Type B pancreatic cell (in vitro differentiated cells): ENCODE measurements at places on chromosomes 7 and 10.

GRCh38 chr10:437698-438490 lies 251.6 kb downstream of the DIP2C start:
- peaks cover 44% of the 10 kb centered on the region for H3K36me3 ChIP-seq
- no peak overlapping the region for H3K4me3 ChIP-seq
- no peaks in the 10 kb centered on the region for H3K27me3 ChIP-seq
- H3K4me1 ChIP-seq, result no peaks in the 10 kb centered on the region

GRCh38 chr10:13039761-13040160 lies 38.2 kb upstream of the CCDC3 start:
- H3K4me3 ChIP-seq, result no peak overlapping the region
- no peak overlapping the region for H3K27ac ChIP-seq
- H3K27me3 ChIP-seq, result no peaks in the 10 kb centered on the region
- no peaks in the 10 kb centered on the region for H3K36me3 ChIP-seq

DNA sequence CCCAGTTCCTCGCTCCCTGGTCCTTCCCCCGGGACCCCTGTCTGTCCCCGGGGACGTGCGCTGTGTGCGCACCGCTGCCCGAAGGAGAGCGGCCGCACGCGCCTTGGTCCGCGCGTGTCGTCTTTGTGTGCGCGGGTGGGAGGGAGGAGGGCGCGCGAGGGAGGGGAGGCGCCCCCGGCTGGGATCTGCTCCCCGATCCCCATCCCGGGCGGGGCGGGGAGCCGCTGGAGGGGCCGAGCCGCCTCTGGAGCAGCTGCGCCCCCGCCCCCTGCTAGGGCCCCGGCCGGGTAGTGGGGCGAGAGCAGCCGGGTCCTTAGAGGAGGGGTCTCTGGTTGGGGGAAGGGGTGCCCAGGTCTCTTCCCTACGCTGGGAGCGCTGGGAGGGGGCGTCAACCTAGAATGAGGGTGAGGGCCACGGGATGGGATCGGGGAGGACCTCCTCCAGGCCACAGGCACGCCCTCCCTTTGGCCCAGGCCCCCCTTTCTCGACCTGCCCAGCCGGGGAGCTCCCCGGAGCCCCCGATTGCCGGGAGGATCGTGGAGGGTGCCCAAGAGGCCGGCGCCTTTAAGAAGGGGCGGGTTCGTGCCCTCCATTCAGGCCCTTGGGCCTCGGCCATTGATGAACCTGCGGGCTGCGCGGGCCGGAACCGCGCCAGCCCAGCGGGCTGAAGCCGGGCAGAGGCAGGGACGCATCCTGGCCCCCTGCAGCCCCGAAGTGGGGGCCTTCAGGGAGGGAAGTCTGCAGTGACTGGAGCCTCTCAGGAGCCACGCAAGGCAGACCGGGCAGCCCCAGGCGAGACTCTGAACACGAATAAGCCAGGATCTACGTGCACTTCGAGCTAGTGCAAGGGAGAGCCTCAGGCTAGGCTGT lies 678 bp downstream of the SH2B2 start:
- H3K27ac ChIP-seq, result no peak overlapping the region
- no peak for DNase-seq
- H3K36me3 ChIP-seq, result no peaks in the 10 kb centered on the region

- H3K36me3 ChIP-seq, result peaks cover 8% of the 10 kb centered on the region
- peaks cover 10% of the 10 kb centered on the region for H3K4me1 ChIP-seq
- no peak for DNase-seq
- H3K27ac ChIP-seq, result no peak overlapping the region
- H3K4me3 ChIP-seq, result no peak overlapping the region
- H3K27me3 ChIP-seq, result no peaks in the 10 kb centered on the region
Measured at GRCh38 chr10:24681572-24682088, 42.1 kb downstream of the ARHGAP21 start.

DNA sequence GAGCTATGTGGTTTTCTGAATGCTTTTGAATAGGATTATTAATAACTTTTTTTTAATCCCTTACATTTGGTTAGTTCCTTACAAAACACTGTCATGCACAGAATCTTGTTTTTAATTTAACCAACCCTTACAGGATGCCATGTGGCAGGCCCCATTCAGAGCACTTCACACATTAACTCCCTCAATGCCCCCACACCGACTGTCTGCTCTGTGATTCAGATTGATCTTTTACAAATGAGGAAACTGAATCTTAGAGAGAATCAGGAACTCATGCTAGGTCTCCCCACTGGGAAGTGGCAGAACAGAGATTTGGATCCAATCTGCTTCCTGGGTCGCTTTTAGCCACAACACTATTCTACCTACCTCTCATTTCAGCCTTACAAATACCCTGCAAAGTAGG lies 195.8 kb upstream of the NPVF start:
- H3K27ac ChIP-seq, result no peak overlapping the region
- H3K4me3 ChIP-seq, result no peak overlapping the region
- DNase-seq, result no peak
- H3K27me3 ChIP-seq, result peaks cover 8% of the 10 kb centered on the region

- H3K4me3 ChIP-seq, result no peak overlapping the region
- no peak overlapping the region for H3K27ac ChIP-seq
- H3K27me3 ChIP-seq, result peaks cover 3% of the 10 kb centered on the region
Measured at GRCh38 chr10:94757916-94758315, 4.6 kb upstream of the CYP2C19 start.

GRCh38 chr10:129568583-129569344 lies 101.7 kb downstream of the MGMT start:
- peaks cover 4% of the 10 kb centered on the region for H3K36me3 ChIP-seq
- DNase-seq, result no peak
- H3K27me3 ChIP-seq, result no peaks in the 10 kb centered on the region
- H3K27ac ChIP-seq, result no peak overlapping the region
- no peaks in the 10 kb centered on the region for H3K4me1 ChIP-seq

DNA sequence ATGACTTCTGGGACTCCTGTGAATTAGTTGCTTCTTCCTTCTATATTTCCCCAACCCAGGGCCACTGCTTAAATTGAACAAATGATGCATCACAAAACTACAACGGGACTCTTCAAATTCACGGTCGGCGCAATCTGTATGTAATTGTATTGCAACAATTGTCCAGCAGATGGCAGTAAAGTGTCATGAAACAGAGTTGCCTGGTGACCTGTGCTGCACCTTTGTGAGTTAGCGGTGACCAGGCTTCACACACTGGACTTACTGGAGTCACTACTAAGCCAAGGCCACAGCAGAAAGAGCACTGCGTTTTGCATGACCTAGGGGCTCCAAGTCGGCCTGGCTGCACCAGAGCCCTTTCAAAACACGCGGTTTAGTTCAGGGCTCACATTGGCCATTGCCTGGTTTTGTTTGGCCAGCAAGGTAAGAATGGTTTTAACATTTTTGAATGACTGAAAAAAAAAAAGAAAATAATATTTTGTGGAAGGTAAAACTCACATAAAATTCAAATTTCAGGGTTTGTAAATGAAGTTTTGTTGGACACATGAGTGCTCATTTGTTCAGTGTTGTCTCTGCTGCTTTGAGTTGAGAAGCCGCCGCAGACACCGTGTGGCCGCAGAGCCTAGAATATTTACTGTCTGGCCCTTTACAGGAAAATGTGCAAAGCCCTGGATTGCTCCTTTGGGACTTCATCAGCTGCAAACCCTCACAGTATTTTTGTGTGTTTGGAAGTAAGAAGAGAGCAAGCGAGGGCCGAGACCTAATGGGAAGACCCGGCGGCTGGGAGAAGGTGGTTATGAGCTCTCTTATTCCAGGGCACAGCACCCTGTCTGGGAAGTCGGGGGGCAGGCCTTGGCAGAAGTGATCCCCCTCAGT lies 23.2 kb upstream of the ZNF32 start:
- H3K27ac ChIP-seq, result no peak overlapping the region
- no peak for DNase-seq
- H3K27me3 ChIP-seq, result peaks cover 40% of the 10 kb centered on the region

GRCh38 chr7:103706805-103707204 lies 260.8 kb upstream of the SLC26A5 start:
- no peaks in the 10 kb centered on the region for H3K36me3 ChIP-seq
- DNase-seq, result no peak
- H3K27ac ChIP-seq, result no peak overlapping the region
- H3K27me3 ChIP-seq, result peaks cover 11% of the 10 kb centered on the region
- no peak overlapping the region for H3K4me3 ChIP-seq

GRCh38 chr10:30029164-30029871 lies 30.1 kb downstream of the JCAD start:
- H3K36me3 ChIP-seq, result peaks cover 42% of the 10 kb centered on the region
- H3K27ac ChIP-seq, result peak overlapping the region; percentile 86
- DNase-seq, result no peak
- H3K4me3 ChIP-seq, result peak overlapping the region; percentile 74

DNA sequence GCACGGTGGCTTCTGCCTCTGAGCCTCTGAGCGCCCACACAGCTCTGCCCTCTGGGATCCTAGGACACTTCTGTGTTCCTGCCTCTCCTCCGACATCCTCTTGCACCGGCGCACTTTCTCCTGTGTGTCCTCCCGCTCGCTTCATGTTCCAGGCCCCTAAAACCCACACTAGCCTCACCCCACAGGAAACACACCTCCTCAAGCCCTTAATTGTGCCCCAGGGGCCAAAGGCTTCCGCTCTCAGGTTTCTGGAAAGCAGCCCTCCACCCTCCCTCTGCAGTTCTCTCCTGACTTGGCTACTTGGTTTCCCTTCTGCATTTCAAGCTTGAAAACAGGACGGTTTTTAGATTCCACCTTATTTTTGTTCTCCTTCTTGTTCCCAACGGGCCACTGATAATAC lies 7.3 kb downstream of the GFRA1 start:
- H3K27me3 ChIP-seq, result peaks cover 35% of the 10 kb centered on the region
- H3K4me1 ChIP-seq, result peaks cover 8% of the 10 kb centered on the region
- peaks cover 9% of the 10 kb centered on the region for H3K36me3 ChIP-seq
- no peak overlapping the region for H3K4me3 ChIP-seq

- no peaks in the 10 kb centered on the region for H3K4me1 ChIP-seq
- no peak overlapping the region for H3K4me3 ChIP-seq
- no peak overlapping the region for H3K27ac ChIP-seq
- H3K27me3 ChIP-seq, result no peaks in the 10 kb centered on the region
- H3K36me3 ChIP-seq, result peaks cover 23% of the 10 kb centered on the region
Measured at GRCh38 chr10:344582-345200, 209.4 kb downstream of the ZMYND11 start.

DNA sequence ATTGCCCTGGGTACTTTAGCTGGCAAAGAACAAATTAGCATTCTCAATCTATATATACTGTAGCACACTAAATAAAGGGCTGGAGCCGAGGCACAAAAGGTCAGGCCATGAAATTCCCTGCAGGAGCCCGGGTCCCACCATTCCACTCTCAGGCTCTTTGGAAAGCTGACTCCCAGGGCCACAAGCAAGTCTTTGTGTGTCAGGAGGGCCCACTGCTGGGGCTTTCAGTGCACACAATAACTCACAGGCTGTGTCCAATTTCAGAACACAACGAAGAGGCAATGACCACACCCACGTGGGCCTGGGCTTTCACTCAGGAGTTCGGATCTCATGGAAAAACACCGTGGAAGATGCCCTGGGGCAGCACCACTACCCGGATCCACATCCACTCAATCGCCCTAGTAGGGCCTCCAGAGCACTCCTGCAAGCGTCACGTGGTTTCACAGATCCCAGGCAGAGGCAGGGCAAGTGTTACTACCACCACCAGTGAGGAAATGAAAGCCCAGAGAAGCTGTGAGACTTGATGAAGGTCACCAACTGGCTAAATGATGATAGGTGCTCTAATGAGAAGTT lies 60.3 kb downstream of the COBL start:
- no peak overlapping the region for H3K4me3 ChIP-seq
- DNase-seq, result no peak
- no peak overlapping the region for H3K27ac ChIP-seq
- peaks cover 11% of the 10 kb centered on the region for H3K4me1 ChIP-seq
- no peaks in the 10 kb centered on the region for H3K27me3 ChIP-seq

GRCh38 chr7:33392148-33392547 lies 262.8 kb downstream of the BBS9 start:
- no peak overlapping the region for H3K27ac ChIP-seq
- H3K4me1 ChIP-seq, result peaks cover 8% of the 10 kb centered on the region
- DNase-seq, result no peak
- no peak overlapping the region for H3K4me3 ChIP-seq
- H3K27me3 ChIP-seq, result no peaks in the 10 kb centered on the region
- H3K36me3 ChIP-seq, result peaks cover 20% of the 10 kb centered on the region

DNA sequence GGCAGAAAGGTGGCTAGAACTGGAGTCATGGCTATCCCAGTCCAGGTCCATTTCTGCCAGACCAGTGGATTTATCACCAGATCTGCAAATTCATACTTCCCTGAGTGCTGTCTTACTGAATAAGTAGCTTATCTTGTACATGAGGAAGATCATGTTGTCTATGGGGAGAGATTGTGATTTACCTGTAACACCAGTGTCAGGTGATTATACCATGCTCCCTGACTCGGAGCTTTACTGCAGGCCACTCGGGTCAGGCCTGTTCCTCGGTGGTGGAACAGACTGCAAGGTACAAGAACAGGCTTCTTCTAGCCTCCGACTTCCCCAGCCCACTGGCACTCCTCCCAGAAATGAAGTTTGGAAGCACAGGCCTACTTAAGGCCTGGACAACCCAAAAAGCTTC lies 42.6 kb upstream of the DLG5 start:
- no peaks in the 10 kb centered on the region for H3K27me3 ChIP-seq
- H3K36me3 ChIP-seq, result peaks cover 4% of the 10 kb centered on the region
- no peak overlapping the region for H3K4me3 ChIP-seq
- no peak for DNase-seq
- peaks cover 28% of the 10 kb centered on the region for H3K4me1 ChIP-seq
- no peak overlapping the region for H3K27ac ChIP-seq

- H3K36me3 ChIP-seq, result no peaks in the 10 kb centered on the region
- no peaks in the 10 kb centered on the region for H3K4me1 ChIP-seq
- H3K27ac ChIP-seq, result no peak overlapping the region
- H3K27me3 ChIP-seq, result no peaks in the 10 kb centered on the region
Measured at GRCh38 chr7:25014756-25015155, 34.8 kb upstream of the OSBPL3 start.

DNA sequence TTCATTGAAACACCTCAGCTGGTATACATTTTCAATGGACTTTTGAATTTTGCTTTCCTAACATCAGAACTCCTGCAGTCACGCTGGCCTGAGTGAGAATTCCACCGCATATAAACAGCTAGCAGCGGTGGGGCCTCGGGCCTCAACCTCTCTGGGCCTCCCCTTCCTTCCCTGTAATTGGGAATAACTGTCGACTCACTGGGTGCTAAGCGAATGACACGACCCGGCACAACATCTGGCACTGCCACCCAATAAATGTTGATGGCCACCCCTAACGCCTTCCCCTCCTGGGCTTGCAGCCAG lies 670 bp downstream of the RCC1L start:
- DNase-seq, result no peak
- peak overlapping the region; percentile 93 for H3K27ac ChIP-seq
- H3K27me3 ChIP-seq, result no peaks in the 10 kb centered on the region

DNA sequence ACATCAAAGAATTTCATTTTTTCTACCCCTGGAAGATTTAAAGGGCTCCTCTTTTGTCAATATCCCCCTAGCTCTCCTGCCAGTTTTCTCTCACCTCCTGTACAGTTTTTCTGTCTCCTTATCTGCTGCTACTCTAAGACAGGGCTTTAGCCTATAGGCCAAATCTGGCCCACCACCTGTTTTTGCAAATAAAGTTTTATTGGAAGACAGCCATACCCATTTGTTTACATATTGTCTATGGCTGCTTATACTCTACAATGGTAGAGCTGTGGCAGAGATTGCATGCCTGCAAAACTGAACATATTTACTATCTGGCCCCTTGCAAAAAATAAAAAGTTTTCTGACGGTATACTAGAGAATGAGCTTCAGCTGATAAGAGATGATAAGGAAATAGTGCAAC lies 37.4 kb upstream of the GARS1 start:
- no peak for DNase-seq
- peaks cover 4% of the 10 kb centered on the region for H3K36me3 ChIP-seq
- H3K4me3 ChIP-seq, result no peak overlapping the region
